ENCODE measurements at places on chromosomes 16 and 17. TPM values are rescaled to one million over a fixed set of nuclear protein-coding genes. Genes with fewer than 3 reads are reported as not detected.

The WNT3 gene
- 1.9 TPM for total RNA-seq

The SAMD14 gene
- total RNA-seq, result 1.4 TPM

The TMC8 gene
- total RNA-seq, result 8.4 TPM

The TAF15 gene
- total RNA-seq, result 146 TPM

DNA sequence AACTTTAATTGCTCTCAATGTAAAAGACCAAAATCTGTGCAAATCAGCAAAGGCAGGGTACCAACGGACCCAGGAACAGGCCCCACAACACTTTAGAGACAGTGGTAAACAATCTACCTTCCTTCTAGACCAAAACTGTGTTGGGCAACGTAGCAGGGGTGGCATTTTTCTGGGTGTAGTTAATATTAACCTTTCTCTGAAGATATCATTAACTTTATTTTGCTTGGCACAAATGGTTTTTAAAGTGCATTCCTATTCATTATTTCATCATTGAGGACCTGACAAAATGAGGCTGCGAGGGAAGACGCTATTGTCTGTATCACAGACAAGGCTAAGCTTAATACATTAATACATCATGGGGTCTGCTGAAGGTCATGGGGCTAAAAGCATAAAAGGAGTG is 37.9 kb upstream of the TRAP1 start:
- peak; percentile 1 for DNase-seq

DNA sequence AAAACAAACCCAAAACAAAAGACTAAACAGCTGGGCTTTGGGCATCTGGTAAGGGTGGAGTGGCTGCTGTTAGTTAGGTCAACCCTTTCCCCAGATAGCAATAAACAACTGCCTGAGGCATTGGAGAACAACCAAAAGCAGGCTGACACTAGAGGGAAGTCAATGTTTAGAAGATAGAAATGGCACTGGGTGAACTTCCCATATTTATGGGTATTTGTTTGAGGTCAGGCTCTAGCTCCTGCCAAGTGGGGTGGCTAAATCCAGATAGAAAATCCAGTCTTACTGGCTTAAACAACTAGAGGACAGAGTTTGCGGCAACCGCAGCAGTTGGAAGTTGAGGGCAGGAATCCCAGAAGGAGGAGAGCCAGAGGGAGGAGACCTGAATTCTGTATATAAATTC is 79.4 kb downstream of the SDK2 start:
- no peak for DNase-seq

- DNase-seq, result peak; percentile 75
Measured at GRCh38 chr17:6670999-6671398, 19.4 kb downstream of the C17orf100 start.

GRCh38 chr16:51430716-51431369 is 279.8 kb upstream of the SALL1 start:
- DNase-seq, result no peak

GRCh38 chr16:64364416-64364815 is 757.4 kb downstream of the CDH11 start:
- DNase-seq, result no peak

DNA sequence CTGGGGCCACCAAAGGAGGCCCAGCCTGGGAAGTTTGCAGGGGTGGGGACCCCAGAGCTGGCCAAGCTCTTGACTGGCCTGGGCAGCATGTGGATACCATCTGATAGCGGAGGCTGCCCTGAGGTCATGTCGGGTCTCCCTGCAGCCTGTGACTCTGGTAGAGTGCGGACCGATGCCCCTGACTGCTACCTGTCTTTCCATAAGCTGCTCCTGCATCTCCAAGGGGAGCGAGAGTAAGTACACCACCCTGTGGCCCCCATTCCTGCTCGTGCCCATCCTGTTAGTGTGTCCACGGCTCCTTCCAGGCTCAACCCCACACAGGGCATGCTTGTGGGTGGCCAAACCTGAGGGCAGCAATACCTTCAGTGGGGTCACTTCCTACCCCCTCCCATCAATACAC is 8.0 kb downstream of the CETP start:
- DNase-seq, result no peak

GRCh38 chr17:48755356-48755755 is 26.8 kb upstream of the HOXB13 start:
- no peak for DNase-seq

Data from mesenteric fat pad (tissue), 1 donor.